ENCODE measurements at places on chromosomes 7 and 10.

- no peak for DNase-seq
Observed at GRCh38 chr7:29217113-29217512, 22.5 kb downstream of the CHN2 start.

DNA sequence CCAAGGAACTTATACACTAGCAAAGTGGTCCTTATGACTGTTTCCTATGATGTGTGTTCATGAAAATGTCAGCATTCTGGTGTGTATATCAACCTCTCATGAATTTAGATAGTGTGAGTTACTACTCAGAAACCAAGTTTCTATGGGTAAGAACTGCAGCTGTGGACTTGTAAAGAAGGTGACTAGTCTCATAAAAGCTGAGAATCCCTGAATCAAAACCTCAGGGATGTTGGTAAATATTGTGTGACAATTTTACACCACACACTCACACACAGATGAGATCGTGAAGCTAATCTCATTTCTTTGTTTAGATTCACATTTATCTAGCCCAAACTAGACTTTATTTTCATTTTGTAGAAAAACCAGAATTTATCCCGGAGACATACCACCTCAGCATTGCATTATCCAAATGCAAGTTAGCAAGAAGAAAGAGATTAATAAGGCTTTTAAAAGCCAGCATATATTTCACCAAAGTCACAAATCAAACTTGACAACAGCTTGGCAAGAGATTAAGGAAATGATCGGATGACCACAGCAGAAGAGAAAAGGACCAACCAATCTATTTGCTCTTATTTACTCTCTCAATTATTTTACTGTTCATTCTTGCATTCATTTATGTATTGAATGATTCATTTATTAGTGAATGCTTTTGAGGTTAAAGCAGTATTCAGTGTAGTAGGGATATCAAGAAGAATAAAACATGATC is 92.9 kb downstream of the PLXDC2 start:
- DNase-seq: no peak

DNA sequence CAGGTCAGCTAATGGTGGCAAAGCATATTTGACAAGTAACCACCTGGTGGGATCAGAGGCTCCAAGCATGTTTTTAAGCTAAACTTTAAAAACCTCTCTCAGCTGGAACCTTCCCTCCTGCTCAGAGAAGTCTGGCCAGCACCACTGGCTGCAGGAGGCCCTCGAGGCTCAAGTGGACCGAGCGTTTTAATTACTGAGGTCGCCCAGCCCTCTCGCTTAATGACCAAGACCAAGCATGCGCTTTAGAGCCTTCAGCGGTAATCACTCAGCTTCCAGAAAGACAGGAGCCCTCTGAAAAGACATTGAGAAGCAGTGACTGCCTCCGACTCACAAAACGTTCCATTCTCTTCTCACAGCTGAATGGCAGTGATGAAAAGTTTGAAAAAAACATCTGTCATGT is 383.4 kb upstream of the ADARB2 start:
- DNase-seq: no peak

DNA sequence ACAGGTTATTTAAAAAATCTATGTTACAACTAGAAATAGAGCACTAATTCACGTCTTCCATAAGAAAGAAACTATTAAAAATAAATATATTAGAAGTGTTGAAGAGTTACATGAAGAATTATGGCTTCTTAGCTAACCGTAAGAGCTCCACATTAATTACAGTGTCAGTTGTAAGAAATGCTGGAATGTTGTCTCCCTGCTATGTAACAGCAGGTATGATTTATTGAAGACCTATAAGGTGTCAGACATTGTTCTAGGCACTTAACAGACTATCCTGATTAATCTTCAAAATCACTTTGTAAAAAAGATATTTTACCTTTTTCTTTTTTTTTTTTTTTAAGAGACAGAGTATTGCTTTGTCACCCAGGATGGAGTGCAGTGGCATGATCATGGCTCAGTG is 75.8 kb upstream of the NEBL start:
- DNase-seq: no peak

DNA sequence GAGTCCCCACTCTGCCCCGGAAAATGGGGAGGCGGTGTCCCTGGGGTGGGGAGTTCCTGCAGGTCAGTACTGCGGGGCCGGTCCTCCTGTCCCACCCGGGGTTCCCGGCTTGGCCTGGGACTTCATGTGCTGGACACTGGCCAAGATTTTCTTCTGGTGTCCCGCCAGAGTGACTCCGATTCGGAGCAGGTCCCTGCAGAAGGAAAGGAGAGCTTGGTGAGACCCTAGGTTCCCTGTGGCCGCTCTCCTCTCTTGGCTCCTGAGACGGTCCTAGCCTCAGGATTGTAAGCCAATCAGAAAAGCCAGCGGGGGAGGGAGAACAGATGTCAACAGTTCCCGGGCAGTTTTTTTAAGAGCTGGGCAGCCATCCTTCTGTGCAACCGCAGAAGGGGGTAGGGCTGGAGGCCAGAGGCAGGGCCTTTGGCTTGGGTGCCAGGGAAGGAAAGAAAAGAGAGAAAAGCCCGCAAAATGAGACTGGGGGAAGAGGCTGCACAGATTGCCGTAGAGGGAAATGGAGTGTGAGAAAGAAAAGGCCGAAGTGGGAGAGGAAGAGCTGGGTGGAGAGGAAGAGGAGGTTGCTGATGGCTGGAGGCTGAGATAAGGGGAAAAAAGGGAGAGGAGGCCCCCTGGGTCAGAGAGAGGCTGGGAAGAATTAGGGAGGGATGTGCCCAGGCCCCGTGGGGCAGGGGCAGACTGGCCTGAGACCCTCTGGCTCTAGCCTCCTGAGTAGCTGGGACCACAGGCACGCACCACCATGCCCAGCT is 23.7 kb downstream of the EPHB4 start:
- no peak for DNase-seq

DNA sequence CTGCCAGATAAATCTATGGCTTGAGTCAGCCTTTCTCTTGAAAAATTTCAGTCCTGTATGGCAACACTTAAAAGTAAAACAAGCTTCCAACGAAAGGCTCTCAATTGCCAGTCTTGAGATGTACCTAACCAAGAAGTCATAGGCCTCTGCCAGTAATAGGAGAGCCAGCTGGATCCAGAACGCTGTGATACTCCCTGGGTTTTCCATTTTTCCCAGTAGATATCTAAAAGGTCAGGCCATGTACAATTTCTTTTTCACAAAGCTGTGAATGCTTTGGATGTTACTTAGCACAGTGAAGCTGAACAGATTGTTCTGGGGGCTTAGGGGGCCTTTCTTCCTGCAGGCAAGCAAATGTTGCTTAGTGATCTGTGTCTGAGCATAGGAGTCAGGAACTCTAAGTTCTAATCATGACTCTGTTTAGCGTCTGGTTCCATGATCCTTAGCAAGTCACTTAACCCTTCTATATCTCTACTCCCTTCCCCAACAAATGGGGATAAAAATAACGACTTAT is 86.5 kb downstream of the ARMH3 start:
- DNase-seq: no peak
